ENCODE measurements at places on chromosomes 3 and 15.

DNA sequence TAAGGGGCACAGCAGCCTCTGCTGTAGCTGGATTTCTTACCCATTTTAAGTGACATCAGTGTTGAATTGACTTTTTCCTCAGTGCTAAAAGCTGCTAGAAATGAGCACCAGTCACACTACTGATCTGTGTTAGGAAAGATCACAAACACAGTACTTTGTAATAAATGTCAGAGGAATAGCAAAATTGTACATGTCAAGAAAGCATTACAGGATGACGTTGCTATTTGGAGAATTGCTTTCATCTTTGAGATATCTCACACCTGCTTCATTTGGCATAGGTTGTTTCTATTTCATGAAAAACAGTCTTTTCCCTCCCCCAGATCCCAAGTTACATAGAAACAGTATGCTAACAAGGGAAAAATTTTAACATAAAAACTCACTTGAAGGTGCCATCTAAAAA is 77.8 kb downstream of the SLC25A26 start:
- no peak for DNase-seq

GRCh38 chr15:83430441-83430840 is 16.7 kb upstream of the SH3GL3 start:
- no peak for DNase-seq

- no peak for DNase-seq
These were observed 18.6 kb downstream of the MAGEF1 start for GRCh38 chr3:184693011-184693975.

GRCh38 chr3:148718982-148719862 is 21.5 kb downstream of the AGTR1 start:
- no peak for DNase-seq

DNA sequence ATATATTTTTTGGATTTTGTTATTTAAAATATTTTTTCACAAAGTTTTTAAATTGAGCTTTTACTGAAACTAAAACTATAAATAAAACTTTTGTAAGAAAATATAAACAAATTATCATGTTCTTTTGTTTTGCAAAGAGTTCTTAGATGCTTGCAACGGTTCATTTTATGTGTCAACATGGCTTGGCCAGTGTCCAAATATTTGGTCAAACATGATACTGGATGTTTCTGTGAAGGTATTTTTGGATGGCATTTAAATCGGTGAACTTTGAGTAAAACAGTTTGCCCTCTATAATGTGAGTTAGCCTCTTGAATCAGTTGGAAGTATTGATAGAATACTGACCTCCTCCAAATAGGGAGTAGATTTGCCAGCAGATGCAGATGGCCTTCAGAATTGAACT is 612.6 kb upstream of the NECTIN3 start:
- DNase-seq = no peak

DNA sequence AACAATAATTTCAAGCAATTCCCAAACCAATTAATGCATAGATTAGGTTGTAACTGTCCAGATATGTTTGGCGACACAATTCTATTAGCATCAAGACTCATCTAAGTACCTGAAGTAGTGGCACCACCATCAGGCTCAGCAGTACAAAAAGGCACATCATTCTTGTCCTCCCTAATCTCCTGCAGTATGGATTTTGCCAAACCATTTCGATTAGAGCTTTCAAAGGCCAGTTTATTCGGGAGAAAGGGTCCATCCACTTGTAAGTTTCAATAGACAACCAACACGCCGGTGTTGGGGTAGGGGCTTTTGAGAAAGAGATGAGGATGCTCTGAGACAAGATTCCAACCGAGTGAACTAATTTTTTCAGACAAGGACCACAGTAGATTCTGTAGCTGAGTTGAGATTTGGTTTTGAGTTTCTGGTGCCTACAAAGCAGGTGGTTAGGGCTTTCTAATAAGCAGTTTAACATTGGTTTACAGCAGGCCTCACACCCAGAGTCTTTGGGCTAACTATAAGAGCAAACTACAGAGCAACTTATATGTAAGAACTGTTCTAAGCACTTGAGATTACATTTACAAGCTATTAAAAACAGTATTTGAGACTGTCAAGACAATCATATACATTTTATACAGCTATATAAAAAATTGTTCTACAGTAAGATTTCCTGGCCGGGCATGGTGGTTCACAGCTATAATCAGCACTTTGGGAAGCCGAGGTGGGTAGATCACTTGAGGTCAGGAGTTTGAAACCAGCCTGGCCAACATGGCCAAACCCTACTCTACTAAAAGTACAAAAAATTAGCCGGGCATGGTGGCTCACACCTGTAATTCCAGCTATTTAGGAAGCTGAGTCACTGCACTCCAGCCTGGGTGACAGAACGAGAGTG is 4.5 kb downstream of the RPL22L1 start:
- DNase-seq = no peak

- DNase-seq = no peak
These were observed 153.1 kb downstream of the PEAK1 start for GRCh38 chr15:77266708-77267386.
